ELR (cell line): ENCODE measurements at places on chromosomes 7 and 10.

DNA sequence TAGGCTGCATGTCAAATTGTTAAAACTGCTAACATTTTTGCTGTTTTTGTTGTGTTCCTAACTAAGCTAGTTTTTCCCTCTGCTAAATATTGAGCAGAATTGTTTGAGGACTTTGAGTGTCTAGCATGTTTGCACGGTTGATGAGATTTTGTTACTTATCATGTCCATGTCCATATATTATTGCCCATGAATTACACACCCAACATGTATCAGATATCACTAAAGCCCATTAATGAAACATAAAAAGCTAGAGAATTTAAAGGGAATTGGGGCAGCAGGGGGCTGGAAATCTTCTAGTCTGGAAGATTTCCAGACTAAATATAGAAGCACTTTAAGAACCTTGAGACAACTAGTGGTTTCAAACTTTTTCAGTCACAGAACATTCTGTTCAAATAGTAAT is 197.7 kb downstream of the SNX10 start:
- no peak for DNase-seq

DNA sequence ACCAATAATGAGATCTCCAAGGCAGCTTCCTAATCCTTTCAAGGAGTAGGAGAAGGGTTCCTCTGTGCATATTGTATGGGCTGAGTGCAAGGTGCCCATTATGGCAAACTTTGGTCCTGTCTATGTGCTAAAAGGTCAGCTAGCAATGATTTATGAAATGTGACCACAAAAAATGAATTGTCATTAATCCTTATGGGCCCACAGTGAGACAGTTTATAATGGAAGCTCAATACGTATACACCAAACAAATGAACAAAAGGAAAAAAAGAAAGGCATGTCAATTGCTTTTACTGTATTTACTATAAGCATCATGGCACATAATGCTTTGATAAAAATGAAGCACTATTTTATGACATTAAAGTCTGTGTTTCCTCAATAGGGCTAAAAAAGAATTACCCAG is 54.5 kb downstream of the ELAPOR2 start:
- DNase-seq, result no peak

GRCh38 chr7:8035647-8036518 is 67.3 kb downstream of the GLCCI1 start:
- peak; percentile 60 for DNase-seq

DNA sequence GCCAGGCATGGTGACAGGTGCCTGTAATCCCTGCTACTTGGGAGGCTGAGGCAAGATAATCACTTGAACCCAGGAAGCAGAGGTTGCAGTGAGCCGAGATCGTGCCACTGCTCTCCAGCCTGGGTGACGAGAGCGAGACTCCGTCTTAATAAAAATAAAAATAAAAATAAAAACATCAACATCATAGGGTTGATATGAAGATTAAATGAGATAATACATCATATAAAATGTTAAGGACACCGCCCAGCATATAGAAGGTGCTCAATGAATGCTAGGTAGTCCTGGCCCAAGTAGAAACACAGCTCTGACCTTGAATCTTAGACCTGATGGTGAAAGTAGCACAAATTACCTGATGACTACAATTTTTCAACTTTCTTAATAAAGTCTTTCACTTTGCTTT is 74.0 kb downstream of the PAX2 start:
- DNase-seq, result no peak

DNA sequence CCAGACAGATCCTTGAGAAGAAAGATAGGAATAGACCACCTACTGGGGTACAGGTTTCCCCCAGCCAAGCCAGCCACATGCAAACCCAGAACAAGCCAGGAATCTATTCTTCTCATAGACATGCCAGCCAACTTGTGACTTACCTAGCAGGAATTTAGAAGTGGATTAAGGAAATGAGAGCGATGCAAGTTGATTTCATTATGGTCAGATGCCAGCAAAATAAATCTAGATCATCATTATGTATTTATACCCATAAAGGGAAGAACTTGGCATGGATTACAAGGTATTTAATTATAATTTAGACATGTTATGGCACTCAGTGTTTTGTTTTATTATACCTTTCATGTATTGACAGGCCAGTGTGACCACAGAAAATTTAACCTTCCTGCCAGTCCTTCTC is 32.8 kb downstream of the SLC35G1 start:
- DNase-seq, result no peak

GRCh38 chr10:130338636-130339024 is 202.4 kb downstream of the GLRX3 start:
- no peak for DNase-seq

DNA sequence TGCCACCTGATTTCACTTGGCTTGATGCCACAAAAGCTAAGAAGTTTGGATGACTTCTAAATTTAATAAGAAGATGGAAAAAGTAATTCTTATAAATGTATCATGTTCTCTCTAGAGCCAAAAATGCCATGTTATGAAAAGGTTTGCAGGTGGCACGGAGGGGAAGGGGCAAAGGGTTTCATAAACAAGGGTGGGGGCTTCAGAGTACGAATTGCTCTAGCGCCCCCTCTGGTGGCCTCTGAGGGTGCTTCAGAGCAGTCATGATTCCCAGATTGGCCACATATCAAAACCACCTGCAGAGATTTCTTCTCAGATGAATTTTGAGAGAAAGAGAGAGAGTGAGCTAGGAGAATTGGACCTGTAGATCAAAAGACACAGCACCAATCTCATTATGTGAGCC is 208.6 kb upstream of the YAE1 start:
- peak; percentile 6 for DNase-seq

DNA sequence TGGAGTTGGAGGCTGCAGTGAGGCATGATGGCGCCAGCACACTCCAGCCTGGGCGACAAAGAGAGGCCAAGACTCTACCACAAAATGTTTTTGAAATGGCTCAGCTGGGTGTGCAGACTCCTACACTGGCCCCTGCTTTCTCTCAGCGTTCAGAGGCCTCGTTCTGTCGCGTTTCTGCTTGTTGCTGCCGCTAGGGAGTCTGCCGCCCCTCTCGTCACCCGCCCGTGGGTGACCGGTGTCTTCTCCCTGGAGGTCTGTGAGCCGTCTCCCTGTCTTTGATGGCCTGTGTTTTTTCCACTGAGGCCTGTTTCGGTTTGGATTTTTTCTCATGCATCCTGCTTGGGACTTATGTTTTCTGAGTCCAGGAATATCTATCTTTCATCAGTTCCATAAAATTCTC is 23.6 kb upstream of the UNCX start:
- no peak for DNase-seq

DNA sequence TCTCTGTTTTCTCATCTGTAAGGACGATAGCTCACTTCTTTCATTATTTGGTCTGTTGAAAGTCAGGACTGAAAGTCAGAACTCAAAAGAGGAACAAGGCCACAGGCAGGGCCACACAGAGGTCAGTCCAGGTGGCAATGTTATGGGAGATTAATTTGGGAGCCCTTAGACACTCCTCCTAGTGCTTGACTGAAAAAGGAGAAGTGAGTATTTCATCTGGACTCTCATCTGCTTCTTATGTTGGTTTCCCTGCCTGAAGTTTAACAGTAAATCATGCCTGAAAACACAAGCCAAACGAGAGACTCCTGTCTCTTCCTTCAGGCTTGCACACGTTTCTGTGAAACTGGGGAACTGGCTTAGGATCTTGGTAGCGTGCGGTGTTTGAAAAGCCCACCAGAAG is 248.5 kb downstream of the BUB3 start:
- DNase-seq, result no peak

DNA sequence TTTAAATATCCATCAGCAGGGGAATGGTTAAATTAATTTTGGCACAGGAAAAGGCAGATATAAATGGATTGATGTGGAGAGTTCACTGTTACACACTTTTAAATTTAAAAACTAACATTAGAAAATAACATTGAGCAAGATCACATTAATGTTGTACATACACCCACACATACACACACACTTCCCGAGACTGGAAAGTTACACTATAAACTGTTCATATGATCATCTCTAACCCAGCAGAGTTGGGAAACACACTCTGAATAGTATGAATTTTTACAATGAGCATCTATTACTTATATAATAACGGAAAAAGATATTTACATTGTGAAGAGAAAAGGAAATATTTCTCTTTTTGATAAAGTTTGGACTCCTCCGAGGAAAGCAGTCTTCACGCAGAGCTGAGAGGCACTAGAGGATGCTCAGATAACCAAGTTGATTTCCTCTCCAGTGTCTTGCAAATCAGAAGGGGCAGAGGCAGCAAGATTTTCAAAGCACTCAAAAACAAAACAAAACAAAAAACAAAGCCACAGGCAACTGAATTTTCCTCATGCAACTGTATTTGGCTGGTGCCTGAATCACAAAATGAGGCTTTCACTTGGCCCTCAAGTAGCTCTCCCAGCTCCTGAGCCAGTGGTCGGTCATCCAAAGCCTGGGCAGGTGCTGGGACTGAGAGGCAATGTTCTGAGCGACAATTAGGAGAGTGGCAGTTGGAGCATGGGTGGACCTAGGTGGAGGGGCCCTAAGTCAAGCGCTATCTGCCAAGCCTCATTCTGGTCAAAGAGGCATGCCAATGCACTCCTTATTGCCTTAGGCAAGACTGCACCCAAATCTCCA is 10.5 kb upstream of the GATAD1 start:
- no peak for DNase-seq

DNA sequence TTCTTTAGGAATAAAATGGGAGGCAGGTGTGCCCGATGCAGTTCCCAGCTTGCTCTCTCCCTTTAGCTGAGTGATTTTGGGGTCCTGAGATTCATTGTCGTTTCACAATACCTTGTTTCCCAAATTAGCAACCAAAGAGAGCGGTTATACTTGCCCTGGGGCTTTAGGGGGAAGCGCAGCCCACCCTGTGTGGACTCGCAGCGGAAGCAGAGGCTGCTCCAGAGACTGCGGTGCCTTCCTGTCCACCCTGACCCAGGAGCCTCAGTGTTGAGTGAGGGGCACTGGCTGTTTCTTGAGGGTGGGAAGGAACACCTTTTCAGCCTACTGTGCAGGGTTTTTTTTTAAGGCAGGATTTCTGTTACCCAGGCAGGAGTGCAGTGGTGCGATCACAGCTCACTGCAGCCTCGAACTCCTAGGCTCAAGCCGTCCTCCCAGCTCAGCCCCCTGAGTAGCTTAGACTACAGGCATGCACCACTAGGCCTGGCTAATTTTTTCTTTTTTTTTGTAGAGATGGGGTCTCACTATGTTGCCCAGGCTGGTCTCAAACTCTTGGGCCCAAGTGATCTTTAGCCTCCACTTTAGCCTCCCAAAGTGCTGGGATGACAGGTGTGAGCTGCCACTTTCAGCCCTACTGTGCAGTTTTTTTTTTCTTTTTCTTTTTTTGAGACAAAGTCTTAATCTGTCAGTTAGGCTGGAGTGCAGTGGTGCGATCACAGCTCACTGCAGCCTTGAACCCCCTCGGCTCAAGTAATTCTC is 67.0 kb downstream of the DNAJB6 start:
- no peak for DNase-seq

GRCh38 chr7:15921576-15921975 is 235.1 kb upstream of the MEOX2 start:
- peak; percentile 94 for DNase-seq

GRCh38 chr7:13532028-13532753 is 457.3 kb downstream of the ETV1 start:
- DNase-seq, result peak; percentile 22
